Activated CD4-positive, CD25-positive, alpha-beta regulatory T cell treated with anti-CD3 and anti-CD28 coated beads, Interleukin-2, amount 50 U/mL, for 24 hours (primary cell): ENCODE measurements at places on chromosomes 11 and 22.

GRCh38 chr22:44438056-44438455, 60.0 kb downstream of the RTL6 start:
- no peak for ATAC-seq

DNA sequence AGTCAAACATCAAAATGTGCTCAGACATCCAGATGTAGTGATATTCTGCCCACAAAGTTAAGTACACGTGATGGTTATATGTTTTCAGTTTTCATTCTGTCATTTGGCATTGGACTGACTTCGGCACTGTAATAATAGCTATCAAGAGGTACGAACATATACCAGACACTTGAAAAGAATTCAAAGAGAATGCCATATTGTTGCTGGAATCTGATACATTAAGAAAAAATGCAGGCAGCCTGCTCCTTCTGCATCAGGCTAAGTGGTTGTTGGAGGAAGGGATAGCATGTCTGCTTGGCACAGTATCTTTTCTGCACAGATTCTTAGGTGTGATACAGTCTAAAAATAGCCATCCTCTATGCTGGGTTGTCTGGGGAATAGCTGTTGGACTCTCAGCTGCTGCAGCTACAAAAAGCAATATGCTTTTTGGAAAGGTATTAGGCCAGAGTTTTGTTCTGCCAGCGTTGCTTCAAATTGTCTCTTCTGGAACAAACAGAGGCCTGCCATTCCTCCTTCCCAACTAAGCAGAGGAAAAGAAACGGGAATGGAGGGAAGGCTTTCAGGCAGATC, 892.6 kb downstream of the TBC1D22A start:
- no peak for ATAC-seq

DNA sequence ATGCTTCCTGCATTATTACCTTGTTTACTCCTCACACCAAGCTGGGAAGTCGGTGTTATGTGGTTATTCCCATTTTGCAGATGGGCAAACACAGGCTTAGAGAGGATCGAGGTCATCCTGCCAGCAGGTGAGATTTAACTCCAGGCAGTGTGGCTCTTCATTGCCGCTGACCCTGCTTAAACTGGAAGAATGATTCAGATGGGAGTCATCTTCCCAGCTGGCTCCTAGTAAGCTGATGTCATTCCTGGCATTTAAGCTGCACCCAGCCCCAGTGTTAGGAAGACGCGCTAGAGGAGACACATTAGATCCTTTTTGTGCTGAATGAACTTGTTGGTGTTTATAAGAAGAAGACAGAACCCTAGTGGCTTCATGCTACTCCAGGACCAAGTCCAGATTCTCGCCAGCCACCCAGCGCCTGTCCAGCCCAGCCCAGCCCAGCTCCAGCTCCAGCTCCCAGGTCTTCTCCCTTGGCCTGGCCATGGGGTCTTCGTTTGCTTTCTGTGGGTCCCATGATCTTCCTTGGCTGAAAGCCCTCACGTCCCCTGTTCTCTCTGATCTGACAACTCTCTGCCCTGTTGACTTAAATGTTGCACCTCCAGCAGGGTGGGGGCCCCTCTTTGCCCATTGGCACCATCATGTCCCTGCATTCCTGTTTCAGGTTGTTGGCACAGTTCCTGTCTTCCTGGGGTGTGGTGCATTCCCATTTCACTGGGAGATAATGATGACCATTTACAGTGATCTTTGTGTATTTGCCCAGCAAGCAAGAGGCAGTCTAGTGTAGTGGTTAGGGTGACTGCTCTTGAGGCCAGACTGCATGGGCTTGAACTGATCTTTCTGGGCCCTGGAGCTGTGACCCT, 13.6 kb downstream of the PARVB start:
- no peak for ATAC-seq

DNA sequence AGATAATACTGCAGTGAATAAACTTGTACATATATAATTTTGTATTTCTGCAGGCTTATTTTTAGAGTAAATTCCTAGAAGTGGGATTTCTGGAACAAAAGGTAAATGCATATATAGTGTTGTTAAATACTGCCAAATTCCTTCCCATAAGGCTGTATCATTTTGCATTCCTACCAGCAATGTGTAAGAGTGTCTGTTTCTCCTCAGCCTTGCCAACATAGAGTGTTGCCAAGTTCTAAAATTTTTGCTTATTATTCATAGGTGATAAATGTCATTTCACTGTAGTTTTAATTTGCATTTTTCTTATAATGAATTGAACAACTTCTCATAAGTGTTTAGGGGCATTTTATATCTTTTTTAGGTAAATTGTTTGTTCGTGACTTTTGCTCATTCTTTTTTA, 174.2 kb upstream of the ZBED5 start:
- ATAC-seq: no peak

GRCh38 chr11:119028346-119029068, 2.2 kb downstream of the SLC37A4 start:
- ATAC-seq: no peak

DNA sequence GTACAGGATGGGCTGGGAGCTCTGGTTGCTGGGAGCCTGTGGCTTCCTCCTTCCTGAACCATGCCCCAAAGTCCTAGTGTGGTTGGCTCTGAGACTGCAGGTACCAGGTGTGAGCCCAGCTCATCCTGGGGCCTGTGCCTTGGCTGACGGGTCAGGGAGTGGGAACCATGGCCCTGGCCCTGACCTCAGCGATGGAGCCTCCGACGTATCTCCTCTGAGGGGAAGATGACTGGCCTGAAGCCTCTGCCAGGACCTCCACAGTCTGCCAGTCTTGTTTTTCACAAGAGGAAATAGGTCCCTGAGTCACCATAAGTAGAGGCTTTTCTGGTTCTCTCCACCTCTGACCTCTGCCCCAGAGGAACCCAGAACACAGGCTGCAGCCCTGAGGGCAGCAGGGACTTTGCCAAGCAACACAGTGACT, 3.4 kb downstream of the RCE1 start:
- no peak for ATAC-seq

DNA sequence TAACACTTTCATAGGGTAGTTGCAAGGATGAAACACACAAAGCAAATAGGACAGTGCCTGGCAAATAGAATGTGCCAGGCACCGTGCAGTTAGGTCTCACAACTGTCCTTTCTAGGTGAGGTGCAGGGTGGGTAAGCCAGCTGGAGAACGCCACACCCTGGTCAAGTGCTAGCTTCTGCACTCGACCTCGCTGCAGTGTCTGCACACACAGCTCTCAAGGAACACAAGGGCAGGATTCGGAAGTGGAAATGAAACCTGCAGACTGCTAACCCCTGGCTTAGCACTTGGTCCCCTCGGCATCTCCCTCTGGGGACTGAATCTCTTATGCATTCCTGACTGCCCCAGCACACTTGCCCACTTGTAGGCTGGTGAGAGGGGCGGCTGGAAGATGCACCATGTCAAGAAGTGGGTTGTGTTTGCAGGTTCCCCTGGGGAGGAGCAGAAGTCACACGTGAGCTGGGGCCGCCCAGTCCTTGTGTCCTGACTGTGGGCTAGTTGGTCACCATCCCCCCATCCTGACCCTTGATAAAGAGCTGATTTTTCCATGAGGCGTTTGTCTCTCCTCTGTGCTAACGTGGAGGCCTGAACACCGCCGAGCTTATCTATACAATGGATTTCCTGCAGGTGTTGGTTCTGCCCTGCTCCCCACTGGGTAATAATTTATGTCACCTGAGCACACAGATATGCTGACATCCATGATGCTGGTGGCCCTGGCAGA, 89.0 kb downstream of the MICAL2 start:
- ATAC-seq: no peak

DNA sequence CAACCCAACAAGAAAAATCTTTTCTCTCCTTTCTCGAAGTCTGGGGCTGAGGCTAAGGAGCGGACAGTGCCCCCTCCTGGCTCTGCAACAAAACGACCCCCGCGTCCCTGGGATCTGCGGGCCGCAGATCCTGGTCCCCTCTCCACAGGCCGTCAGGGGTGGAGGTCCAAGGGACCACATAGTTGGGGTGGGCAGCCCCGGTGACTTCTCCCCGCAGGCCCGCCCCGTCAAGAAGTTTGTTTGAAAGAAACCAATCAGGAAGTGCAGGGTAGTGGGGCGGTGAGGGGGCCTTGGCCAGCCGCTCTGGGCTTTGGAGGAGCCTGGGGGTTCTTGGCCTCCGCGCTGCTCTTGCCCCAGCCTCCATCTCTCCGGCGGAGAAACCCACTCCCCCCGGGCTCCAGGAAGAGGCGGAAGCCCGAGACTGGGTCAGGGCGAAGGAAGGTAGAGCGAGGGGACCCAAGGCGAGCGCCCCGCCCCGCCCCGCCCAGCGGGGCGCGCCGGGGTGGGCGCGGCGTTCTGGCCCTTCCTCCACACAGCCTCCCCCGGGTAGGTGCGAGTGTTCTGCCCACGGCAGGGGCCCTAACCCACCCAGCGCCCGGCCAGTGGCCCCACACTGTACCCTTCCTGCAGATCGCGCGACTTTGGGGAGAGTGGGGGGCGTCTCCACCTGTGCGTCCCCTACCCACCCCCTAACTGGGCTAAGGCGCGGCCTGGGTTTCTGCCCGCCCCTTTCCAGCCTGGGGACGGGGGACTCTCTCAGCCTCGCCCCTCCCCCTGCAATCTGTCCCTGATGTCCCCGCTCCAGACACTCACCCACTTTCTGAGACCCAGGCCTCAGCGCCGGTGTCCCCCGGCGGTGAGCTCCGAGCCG, 1.3 kb downstream of the TP53I11 start:
- ATAC-seq: peak; percentile 30

DNA sequence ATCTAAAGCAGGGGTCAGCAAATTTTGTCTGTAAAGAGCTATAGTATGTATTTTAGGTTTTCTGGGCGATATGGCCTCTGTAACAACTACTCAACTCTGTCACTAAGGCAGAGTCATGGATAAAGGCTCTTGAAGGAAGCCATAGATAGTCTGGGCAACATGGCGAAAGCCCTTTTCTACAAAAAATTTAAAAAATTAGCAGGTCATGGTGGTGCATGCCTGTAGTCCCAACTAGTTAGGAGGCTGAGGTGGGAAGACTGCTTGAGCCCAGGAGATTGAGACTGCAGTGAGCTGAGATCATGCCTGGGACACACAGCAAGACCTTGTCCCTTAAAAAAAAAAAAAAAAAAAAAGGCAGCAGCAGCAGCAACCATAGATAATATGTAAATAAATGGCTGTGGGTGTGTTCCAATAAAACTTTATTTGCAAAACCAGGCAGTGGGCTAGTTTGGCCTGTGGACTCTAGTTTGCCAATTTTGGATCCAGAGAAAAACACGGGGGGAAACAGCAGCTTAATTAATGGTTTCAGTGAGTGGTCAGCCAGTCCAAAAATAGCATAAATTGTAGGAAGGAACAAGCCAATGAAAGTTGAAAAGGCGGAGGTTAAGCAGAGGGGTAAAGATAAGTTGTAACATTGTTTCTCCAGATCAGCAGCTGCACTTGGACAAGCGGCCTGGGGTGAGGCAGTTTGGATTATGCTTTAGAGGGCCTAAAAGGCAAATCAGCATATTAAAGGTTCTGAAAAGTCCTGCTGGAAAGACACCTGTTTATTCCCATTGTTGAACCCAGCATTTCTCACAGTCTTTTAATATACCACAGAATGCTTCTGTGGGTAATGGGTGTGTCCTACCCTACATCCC, 62.6 kb downstream of the KIAA1671 start:
- no peak for ATAC-seq

GRCh38 chr11:59534676-59535075, 23.3 kb downstream of the OR4D9 start:
- no peak for ATAC-seq

- ATAC-seq: no peak
Measured at GRCh38 chr22:33743756-33744155, 176.5 kb downstream of the LARGE1 start.

GRCh38 chr11:102620818-102621561, 4.1 kb downstream of the MMP20 start:
- ATAC-seq: no peak

- ATAC-seq: no peak
Measured at GRCh38 chr11:121448011-121448410, 4.1 kb upstream of the SORL1 start.

DNA sequence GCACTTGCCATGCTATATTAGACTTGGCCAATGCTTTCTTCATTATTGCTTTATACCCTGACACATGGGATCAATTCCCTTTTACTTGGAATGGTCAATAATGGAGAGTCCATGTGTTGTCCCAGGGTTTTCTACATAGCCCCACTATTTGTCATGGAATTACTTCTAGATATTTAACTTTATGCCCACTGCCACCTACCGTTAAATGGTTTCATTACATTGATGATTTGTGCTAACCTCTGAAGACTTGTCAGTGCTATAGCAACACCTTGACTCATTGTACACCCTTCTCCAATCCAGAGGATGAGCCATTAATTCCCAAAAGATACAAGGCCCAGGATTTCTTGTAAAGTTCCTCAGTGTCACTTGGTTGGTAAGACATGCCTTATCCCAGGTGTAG, 31.4 kb upstream of the SLC22A25 start:
- no peak for ATAC-seq

DNA sequence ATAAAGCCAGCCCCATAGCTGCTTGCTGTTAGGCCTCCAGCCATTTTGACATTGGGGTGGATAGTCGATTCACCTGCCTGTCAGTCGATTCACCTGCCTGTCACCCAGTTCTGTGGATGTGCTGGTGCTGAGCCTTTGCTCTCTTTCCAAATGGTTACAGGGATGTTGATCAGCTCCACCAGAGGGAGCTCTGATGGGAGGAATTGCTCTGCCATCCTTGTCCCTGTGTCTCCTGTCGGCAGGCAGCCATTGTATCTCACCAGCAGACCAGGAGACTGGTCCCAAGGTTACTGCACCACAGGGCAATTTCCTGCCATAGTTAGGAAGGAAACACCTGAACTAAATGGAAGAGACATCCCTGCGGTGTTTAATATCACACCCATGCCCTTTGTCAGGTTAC, 6.1 kb downstream of the MPEG1 start:
- no peak for ATAC-seq

DNA sequence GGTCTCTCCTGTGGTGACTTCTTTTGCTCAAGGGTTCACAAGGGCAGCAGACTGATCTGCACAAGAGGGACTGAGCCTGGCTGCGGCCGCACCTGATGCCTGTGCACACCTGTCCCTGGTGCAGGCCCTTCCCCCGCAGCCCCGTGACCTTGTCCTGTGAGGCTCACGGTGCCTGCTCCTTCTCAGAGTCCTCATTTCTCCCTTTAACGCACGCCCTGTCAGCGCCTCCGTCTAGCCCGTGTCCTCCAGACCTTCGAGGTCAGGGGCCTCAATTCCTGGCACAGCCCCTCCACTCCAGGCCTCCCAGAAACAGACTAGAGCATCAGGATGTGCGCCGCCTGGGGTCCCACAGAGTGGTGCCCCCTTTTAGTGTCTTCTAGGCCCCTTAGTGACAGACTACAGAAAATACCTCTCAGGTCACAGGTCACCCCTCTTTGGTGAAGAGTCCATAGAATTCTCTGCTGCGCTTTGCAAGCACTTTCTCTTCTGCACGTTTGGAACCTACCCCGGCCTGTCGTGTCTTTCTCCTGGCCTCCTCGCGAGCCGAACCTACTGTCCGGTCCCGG, 1.0 kb upstream of the DRD4 start:
- no peak for ATAC-seq
